ENCODE measurements at places on chromosomes 7 and 10.
A peak's percentile ranks its signal among the peaks of the same experiment; 100 is the strongest.

DNA sequence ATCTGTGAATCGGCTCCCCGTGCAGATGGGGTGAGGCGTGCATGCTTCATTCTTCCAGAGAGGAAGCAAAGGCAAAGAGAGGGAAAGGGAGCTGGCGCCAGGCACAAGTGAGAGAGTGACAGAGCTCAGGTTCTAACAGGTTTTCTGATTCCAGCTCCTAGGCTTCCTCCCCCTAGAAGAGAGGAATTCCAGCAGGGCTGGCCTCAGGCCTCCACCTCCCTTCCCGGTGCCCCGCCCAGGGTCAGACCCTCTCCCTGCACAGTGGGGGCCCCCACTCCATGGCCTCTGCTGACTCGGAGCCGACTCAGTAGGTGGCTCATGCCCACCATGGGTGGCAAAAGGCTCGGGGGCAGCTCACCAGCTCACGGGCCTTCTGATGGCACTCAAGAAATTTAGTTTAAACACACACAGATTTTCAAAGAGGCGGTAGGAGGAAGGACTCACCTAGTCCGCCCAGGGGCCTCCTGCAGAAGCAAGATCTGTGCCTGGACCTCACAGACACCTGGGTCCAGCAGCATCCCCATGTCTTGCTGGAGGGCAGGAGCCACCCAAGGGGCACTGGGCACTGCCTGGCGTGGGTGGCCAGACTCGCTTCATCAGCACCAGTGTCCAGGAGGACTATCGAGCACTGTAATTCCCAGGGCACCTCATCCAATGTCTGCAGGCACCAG, 183.5 kb downstream of the MAD1L1 start:
- no peak for DNase-seq

DNA sequence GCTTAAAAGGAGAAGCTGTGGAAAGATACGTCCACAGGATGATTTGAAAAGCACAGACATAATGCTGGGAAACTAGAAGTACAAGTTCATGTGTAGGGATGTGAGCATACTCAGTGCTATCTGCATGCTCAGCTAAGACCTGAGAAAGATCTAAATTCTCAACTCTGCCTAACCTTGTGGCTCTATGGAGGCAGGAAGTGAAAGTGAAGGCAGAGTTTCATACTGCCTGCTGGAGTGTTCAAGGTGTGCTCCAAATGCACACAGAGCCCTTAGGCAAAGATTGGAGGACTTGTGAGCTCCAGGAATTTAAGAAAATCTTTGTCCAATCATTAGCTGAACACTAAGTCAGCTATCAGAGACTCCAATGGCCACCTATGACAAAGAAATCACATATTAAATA, 190.9 kb downstream of the RNLS start:
- DNase-seq = peak; percentile 20

DNA sequence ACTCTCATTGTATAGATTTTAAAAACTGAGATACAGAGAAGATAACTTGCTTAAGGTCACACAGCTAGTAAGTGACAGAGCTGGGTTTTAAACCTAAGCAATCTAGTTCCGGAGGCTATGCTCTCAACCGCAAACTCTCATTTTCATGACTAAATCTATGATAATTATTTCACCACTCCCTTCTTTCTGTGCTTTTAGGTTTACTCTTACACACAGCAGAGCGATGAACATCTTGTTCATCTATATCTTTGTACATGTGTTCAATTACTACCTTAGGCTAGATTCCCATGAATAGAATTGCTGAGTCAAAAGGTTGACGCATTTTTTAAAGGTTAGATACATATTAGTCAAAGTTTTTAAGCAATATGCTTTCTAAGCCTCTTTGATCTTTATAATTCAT, 154.8 kb downstream of the CHN2 start:
- DNase-seq = no peak

GRCh38 chr10:48237259-48238250, 36.9 kb downstream of the FRMPD2 start:
- DNase-seq = no peak

DNA sequence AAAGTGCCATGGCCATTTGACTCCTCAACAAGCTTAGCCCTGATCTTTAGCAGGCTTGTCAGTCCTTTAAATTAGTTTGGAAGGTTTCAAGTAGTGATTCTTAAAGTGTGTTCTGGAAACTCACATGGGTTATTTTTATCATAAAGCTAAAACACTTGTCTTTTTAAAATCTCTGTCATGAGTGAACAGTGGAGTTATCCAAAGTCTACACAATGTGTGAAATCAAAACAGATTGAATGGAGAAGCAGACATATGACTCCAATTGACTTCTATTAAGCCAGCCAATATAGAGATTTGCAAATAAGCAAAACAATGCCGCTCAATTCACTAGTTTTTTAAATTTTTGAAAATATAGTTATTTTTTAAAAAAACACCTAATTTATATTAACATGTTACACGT, 53.3 kb upstream of the SORCS3 start:
- no peak for DNase-seq

DNA sequence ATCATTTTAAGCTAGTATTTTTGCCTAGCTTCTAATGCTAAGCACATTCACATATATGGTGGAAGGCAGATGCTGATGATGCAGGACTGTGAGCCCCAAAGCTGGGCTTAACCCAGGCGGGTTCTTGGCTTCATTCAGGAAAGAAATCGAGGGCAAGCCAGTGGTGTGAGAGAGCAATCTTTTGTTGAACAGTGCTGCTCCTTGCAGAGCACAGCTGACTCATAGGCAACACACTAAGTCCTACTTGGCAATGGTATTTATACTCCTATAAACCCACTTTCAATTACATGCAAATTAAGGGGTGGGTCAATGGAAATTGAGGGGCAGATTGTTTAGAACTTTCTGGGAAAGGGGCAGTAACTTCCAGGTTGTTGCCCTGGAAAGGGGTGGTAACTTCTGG, 42.0 kb upstream of the CELF2 start:
- DNase-seq = no peak

- DNase-seq = no peak
Observed at GRCh38 chr7:137996386-137996851, 5.5 kb downstream of the CREB3L2 start.

GRCh38 chr10:100662067-100662466, 83.3 kb upstream of the PAX2 start:
- DNase-seq = no peak

GRCh38 chr10:122112625-122113160, 123.7 kb downstream of the TACC2 start:
- DNase-seq = no peak

- no peak for DNase-seq
Observed at GRCh38 chr10:125689955-125690569, 7.1 kb upstream of the TEX36 start.

GRCh38 chr7:5215313-5215712, 25.3 kb downstream of the WIPI2 start:
- no peak for DNase-seq

- DNase-seq = no peak
Observed at GRCh38 chr7:70797109-70797514, 334.8 kb upstream of the GALNT17 start.

DNA sequence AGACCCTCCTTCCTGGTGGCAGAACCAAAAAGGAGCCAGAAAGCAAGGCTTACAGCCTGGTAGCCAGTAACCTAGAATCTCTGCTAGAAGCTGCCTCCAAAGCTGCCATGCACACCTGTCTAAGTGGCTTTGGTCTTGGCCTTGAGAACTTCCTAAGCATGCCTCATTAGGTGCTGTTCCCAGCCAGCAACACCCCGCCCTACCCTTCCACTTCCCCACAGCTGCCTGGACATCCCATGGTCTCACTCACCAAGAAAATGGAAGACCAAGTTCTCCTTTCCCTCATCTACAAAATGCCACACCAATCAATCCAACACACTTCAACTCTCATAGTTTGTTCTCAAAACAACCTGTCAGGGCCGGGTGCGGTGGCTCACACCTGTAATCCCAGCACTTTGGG, 4.2 kb downstream of the PSAP start:
- no peak for DNase-seq

DNA sequence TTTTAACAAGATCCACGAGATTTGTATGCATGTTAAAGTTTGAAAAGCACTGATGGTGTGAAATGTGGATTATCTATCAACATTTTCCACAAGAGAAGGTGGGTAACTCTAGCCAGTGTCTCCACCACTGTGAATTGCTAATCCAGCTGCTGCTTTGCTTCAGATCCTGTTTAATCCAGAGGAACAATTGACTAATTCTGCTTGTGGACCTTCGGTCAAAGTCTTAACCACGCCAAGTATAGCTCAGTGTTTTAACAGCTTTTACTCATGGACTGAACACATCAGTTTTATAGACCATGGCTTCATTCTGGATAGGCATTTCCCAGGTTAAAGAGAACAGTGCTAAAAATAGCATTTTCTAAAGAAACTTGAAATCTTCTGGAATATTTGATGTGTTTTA, 23.5 kb downstream of the ADK start:
- no peak for DNase-seq

- DNase-seq = no peak
Observed at GRCh38 chr10:72523062-72523461, 102.8 kb downstream of the MICU1 start.

GRCh38 chr7:76294344-76295024, 8.0 kb upstream of the HSPB1 start:
- no peak for DNase-seq

DNA sequence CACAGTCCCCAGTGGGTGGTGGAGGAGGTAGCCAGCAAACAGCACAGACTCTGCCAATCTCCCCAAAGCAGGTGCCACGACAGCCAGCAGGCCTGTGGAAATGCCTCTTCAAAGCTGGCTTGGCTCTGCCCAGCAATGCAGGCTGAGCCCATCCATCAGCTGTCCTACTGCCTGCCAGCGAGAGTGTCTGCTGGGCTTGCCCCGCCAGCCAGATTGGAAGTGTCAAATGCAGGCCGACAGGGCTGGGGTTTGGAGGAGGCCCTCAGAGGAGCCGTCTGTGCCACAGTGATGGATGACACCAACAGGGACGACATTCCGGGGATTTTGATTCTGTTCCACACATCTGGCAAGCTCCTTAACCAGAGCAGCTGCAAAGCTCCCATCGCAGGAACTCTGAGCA, 16.7 kb downstream of the HABP2 start:
- DNase-seq = no peak

DNA sequence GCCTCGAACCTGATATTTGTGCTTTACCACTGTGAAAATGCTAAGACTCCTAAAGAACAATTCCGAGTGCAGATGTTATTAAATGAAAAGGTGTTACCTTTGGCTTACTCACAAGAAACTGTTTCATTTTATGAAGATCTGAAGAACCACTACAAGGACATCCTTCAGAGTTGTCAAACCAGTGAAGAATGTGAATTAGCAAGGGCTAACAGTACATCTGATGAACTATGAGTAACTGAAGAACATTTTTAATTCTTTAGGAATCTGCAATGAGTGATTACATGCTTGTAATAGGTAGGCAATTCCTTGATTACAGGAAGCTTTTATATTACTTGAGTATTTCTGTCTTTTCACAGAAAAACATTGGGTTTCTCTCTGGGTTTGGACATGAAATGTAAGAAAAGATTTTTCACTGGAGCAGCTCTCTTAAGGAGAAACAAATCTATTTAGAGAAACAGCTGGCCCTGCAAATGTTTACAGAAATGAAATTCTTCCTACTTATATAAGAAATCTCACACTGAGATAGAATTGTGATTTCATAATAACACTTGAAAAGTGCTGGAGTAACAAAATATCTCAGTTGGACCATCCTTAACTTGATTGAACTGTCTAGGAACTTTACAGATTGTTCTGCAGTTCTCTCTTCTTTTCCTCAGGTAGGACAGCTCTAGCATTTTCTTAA, 47.7 kb downstream of the MINPP1 start:
- no peak for DNase-seq

GRCh38 chr10:28942012-28942411, 264.7 kb downstream of the BAMBI start:
- DNase-seq = no peak

GRCh38 chr10:109851616-109852474, 71.5 kb downstream of the XPNPEP1 start:
- no peak for DNase-seq

DNA sequence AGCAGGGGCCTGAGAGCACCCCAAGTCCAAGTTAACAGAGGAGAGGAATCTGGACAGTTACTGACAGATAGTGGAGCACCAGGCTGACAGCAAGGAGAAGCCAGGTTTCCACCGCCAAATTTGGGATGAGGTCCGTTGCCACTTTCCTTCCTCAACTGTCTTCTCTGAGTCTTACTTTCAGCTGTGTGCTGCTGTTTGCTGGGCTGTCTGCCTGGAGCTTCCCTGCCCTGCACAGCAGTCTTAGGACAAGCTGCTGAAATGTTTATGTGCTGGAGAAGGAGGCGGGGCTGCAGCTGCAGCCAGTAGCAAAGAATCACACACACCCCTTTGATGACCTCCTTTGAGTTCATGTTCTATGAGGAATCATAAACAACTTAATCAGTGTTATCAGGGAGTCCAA, 17.4 kb upstream of the CYP3A7 start:
- DNase-seq = no peak

DNA sequence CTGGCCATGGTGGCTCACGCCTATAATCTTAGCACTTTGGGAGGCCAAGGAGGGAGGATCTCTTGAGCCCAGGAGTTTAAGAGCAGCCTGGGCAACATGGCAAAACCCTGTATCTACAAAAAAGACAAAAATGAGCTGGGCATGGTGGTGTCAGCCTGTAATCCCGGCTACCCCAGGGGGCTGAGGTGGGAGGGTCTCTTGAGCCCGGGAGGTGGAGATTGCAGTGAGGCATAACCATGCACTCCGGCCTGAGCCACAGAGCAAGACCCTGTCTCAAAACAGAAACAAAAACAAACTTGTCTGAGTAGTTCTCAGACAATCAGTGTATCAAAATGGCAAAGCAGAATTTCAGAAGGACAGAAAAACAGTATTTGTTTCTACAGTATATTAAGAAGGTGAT, 45.2 kb upstream of the BPGM start:
- no peak for DNase-seq

- DNase-seq = no peak
Observed at GRCh38 chr10:51074238-51075028, at the start of gene PRKG1. TSS of gene PRKG1 (plus strand) at chr10:51074487.

DNA sequence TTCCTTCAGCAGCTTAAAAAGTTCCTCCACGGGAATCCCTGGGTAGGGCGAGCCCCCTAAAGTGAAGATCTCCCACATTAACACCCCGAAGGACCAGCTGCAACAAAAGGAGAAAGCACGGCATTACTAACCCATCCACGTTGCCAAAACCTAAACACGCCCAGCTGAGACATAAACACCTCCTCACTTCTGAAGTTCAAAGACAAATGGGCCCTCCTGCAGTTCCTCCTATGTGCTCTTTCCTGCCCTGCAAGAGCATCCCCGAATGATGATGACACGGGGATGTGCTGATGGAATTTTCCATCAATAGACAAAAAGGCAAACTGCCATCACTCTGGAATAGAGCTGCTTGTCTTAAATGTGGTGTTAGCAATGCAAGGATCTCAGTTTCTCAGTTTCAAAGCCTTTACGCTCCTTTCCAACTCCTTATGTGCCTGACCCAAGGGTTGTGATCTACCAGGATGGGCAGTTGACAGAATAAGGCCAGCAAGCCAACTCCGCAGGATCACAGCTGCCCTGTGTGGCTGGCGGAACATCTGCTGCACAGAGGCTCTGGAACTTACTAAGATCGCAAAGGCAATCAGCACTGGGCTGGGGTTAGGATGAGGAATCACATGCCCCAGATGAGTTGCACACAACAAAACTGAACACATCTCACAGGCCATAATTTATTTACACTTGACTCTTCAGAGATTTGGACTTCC, 112.7 kb downstream of the FGFR2 start:
- no peak for DNase-seq

GRCh38 chr7:107860981-107861652, 29.9 kb upstream of the DLD start:
- no peak for DNase-seq

- no peak for DNase-seq
Observed at GRCh38 chr7:117941138-117941810, 68.0 kb upstream of the CTTNBP2 start.
